Jurkat, Clone E6-1 (cell line): ENCODE measurements at places on chromosomes 6 and 20.

DNA sequence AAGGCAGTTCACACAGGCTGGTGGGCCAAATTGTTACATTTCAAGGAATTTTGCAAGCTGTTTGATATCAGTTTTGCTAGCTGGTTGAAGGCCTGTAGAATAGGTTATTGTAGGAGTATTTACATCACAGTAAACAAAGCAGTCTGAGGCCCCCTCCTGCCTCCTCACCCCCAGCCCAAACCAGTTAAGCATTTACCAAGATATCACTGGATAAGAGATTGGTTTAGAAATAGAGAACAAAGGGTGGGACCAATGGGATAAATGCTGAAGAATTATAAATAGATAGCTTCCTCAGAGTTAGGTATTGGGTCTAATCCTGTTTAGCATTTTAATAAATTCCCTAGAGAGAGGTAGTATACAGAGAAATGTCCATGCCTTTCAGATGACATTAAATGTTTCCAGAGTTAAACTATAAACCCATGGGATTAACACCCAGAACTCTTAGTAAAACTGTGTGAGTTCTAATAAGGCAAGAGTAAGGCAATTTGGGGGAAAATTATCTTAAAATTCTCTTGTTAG lies 2.3 kb upstream of the PHACTR2 start:
- no peak for DNase-seq

DNA sequence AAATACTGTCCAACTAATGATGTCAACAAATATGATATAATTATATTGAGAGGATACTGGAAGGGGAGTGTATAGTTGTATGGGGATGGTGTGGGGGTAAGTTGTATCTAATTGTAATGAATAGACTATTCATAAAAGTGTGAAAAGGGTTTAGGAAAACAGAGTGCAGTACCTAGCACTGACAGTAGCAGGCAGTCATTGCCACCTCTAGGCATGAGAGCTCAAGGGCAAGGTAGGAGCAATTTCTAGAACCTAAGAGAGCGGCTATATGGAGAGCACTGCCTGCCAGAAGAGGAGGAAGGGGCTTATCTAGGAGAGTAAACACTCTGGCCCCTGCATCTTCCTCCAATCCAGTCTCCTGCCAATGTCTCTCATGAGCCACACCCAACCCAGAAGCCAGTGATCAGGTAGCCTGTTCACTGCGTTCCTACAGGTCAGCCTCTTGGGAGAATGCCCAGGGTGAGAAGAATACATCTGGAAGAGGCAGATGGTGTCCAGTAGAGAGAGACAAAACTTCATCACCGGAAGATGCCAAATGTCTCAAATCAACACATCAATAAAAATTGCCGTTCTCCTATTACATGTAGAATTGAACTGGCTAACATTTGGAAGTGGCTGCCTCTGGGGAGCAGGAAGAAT lies 200.0 kb downstream of the LY86 start:
- DNase-seq = peak; percentile 14

GRCh38 chr6:40936818-40937251 lies 102.2 kb downstream of the UNC5CL start:
- no peak for DNase-seq

DNA sequence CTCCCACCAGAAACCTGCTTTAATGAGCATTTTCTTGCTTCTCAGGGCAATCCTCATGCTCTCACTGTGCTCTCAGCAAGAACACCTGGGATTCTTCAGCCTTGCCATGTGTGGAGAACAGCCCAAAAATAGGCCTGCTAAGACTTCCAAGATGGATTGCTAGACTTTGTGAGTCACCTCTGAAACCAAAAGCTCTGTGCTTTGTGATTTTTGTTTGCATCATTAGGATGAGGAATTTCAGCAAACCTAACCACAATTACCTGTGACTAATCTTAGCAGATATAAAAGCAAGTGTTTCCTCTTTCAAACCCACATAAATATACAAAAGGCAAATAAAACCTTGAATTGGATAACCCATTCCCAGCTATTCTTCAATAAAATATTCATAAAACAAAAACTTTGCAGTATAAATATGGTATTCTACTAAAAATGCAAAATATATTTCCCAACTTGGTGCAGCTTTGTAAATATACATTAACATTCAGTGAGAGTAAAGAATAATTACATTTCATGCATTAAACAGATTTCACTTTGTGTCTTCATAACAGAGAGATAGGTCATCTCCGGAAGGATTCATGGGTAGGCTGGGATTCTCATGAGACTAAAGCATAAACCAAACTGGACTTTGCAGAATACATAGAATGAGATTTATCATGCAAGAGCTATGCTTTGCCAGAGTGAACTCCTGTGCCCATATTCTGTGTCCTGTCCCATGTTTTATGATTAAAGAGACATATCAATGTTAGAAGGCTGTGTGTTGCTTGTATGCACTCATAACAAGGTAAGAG lies 33.5 kb downstream of the TPBG start:
- DNase-seq = no peak

GRCh38 chr6:155778336-155778735 lies 322.7 kb upstream of the NOX3 start:
- DNase-seq = no peak

GRCh38 chr6:124546601-124547000 lies 415.6 kb upstream of the RNF217 start:
- DNase-seq = no peak

DNA sequence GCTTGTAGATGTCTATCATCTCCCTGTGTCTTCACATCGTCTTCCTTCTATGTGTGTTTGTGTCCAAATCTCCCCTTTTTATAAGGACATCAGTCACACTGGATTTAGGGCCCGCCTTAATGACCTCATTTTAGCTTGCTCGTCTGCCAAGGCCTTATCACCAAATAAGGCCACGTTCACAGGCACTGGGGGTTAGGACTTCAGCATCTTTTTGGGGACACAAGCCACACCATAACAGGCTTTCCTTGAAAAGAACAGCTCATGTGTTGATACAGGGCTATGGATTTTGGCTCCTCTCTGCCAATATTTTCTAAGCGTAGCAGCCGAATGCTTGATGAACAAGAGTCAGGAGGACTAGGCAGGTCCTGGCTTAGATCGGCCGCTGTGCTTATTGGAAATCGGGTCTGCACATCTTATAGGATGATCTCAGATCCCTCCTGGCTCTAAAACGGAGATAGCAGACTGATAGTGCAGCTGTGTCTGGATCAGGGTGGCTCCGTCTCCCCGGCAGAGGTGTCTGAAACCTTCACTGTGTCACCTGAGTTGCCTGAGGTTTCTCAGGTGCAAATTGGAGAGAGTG lies 16.2 kb upstream of the TMEM181 start:
- DNase-seq = no peak
